Central memory CD4-positive, alpha-beta T cell (primary cell): ENCODE measurements at places on chromosomes 3 and 15.
A peak's percentile ranks its signal among the peaks of the same experiment; 100 is the strongest.

- no peak for DNase-seq
Measured at GRCh38 chr3:57826952-57827723, 71.0 kb downstream of the SLMAP start.

DNA sequence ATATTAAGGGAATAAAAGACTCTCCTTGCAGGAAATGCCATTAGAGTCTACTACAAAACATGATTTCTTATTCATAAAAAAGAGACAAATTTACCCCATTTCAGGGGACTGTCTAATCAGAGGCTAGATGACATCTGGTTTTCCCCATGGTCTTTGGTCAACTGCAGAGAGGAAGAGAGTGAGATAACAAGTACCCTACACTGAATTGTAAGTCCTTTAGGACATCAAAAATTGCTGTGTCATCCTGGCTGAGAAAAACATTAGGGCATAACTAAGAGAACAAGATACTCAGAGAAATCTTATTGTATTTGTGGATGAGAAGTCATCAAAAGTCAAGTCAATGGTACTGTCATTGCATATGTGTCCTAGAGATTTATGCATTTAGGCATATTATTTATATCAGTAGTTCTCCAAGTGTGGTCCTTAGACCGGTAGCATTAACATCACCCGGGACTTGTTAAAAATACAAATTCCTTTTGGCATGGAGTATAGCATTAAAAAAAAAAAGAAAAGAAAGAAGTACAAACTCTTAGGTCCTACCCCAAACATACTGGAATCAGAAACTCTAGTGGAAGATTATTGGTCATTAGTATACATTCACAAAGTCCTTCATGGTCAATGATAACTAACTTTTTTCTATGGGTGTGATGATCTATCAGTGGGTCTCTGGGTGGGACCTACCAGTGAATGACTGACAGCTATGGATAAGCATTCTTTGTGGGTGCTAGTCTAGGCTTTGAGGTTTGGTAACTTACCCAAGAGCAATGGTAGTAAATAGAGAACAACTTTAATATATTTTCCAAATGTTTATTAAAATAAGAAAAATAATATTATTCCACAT is 29.0 kb upstream of the TBC1D5 start:
- no peak for DNase-seq

DNA sequence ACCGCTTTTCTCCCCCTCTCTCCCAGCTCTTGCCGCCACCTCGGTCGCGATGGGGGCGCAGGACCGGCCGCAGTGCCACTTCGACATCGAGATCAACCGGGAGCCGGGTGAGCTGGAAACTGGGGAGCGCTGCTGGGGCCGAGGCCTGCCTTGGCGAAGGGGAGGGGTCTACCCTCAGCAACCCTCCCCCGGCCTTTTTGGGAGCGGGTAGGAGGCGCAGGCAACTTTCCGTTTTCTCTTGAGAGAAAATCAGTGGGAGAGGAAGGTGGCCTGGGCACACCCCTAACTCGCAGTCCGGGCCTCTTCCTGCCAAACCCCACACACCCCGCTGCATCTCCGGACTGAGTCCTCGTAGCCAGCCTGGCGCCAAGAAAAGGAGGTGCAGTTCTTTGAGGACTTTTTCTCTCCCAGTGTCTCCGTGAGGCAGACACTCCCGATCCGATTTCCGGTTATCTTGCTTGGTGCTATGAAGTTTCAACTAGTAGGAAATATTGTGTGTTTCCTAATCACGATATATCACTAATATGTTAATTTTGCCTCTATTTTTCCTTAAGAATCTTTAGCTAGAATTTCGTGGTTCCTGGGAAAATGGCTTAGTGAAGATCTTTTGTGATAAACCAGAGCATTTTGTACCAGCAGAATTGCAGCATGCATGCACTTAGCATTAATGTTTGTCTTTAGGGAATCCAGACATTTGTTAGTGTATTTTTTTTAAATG is 631 bp downstream of the NKTR start:
- peak; percentile 36 for DNase-seq

DNA sequence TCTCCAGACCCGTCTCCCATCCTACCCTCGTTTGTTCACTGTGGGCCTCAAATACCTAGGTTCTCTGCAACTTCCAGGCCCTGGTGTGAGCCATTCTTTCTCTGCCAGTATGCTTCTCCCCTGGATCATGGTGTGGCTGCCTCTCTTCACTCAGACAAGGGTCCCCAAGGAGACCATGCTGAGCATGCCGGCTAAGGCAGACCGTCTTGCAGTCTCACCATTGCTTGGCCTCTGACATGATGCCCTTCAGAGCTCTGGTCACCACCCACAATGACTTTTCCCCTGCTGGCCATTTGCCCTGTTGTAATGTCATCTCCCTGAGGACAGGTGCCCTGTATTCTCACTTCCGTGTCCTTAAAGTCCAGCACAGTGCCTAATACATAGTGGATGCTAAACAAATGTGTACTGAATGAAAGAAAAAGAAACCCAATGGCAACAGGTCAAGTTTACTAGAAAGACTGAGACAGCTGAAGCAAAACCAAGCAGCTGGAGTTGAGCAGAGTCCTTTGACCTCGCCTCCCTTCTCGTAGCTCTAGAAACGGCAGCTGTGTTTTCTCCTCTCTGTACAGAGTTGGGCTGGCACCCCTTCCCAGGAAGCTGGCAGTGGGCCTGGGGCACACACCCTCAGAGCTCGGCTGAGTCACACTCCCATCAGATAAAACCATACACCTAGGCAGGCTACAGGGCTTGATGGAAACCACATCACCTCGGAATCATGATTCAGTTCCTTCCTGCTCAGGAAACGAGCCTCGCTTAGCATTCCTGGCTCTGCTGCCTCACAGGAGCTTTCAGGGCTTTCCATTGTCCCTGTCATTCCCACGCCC is 8.6 kb downstream of the TLR9 start:
- peak; percentile 54 for DNase-seq

GRCh38 chr3:54424292-54424691 is 301.9 kb downstream of the CACNA2D3 start:
- no peak for DNase-seq
